Activated T-helper 1 cell treated with Interleukin-2 at 50 U/mL for 16 hours (primary cell): ENCODE measurements at places on chromosomes 11 and 22.

DNA sequence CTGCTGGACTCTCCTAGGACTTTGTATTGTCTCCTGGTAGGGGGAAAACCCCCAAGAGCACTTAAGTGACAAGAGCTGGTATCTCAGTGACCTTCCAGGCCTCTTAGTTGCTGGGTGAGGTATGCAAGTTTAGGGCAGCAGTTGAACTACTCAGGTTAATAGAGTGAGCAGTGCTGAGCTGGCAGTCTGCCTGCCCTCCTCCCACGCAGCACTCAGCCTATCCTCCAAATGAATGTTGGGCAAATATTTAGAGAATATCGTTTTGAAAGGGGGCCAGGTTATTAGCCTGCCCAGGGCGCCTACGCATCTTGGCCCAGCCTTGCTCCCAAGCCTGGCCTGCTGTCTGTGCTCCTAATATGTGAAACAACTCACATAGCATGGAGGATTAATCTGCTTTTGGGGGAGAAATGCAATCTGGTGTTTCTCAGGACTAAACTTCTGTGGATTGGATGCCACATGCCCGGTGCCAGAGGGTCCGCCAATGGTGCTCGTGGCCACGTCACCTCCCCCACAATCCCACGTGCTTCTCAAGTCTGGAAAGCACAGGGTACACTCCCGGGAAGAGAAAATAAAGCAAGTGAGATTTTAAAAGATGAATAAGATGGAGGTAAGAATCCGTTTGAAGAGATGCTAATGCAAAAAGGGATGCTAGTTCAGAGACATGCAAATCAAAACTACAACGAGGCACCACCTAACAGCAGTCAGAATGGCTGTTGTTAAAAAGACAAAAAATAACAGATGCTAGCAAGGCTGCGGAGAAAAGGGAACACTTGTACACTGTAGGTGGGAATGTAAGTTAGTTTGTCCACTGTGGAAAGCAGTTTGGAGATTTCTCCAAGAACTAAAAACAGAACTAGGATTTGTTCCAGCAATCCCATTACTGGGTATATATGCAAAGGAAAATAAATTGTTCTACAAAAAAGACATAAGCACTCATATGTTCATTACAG is 67.7 kb downstream of the SPON1 start:
- DNase-seq, result no peak

- peak; percentile 87 for DNase-seq
Observed at GRCh38 chr11:72814286-72815109, at the start of gene ATG16L2. ATG16L2 (plus strand) TSS chr11:72814411; CDS start chr11:72814446, 35 bp downstream.

GRCh38 chr11:61963282-61964057 is 4.0 kb downstream of the FTH1 start:
- DNase-seq, result no peak

DNA sequence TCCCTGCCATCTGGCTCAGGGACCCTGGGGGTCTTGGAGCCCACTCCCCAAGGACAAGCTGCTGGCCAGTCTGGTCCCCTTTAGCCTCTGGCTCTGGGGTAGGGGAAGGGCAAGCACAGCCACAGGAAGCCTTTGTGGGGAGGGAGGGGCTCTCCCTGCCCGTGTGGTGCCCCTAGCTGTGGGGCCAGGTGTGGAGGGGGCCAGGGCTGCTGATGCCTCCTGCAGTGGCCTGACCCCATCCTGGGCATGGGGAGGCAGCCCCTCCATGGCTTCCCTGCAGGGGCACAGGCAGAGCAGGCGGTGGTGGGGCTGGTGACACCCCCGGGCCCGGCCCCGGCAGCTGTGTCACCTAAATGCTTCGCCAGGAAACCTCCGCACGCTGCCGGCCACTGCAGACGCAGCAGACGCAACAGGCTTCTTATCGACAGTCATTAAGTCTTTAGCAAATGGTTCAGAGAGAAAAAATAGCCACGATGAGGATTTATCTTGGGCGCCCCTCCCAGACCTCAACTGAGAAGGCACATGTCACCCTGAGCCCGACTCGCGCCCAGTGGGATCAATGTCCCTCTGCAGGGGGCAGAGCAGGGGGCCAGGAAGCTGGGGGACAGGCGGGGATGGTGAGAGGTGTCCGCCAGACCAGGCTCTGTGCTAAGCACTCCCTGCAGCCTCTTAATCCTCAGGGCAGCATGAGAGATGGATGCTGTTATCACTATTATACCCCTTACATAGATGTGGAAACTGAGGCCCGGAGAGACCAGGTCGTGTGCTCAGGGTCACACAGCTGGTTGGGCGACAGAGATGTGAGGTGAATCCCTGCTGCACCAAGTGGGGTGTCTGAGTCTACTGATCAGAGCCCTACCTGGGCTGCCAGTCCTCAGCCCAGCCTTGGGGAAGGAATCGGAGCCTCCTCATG is 33.9 kb downstream of the FLRT1 start:
- no peak for DNase-seq

DNA sequence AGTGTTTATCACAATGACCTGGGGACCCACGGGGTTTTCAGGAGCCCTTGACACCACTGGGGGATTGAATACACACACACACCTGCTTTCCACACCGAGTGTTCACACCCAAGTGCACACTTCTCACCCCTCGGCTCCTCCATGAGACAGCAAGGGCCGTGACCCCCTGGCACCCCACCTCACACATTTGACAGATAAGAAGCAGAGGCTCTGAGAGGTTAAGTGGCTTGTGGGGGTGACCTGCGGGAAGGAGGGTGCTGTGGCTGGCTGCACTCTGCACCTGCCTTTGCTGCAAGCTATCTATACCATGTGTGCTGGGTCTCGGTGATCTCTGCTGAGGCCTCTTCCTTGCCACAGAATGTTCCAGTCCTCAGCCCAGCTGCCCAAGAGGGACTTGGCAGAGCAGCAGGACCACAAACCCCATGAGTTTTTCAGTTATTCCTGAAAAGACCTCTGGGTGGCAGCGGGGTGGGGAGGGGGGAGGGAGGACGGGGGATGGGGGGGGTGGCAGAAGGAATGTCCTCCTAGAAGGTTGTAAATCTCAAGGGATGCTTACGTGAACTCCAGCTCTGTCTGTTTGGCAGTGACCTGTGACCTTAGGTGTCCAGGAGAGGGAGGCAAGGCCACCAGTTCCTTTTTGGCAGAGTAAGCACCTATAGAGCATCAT is 47.9 kb upstream of the RFPL3 start:
- DNase-seq, result no peak

DNA sequence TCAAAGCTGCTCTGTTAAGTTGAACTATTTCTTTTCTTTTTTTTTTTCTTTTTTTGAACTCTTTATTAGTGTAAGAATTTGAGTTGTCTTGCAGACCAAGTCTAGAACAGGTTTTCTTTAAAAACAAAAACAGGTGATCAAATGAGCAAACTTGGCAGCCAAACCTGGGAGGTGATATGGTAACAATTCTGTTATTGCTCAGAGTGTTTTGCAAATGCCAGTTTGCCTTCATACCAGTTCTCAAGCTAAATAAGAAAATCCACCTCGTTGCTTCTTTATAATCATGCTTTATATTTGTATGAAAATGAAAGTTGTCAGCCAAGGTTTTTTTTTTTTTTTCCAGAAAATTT is 76.9 kb downstream of the DEPDC5 start:
- DNase-seq, result no peak

DNA sequence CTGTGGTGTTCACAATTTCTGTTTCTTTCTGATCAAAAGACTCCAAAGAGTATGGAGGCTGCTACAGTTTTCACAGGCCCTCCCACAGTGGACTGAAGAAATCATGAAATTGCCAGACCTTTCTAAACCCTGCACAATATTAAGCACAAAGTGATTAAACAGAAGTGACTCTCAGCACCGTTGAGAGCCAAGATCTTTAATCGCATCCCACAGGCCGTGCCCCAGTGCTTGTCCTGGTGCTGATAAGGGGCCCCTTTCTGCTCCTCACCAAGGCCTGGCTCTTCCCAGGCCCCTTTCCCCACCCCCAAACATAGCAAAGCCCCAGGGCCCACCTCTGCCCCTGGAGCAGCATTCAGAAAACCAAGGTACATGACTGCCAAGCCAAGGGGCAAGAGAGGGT is 57.4 kb upstream of the BMAL1 start:
- no peak for DNase-seq

- no peak for DNase-seq
Observed at GRCh38 chr11:109972939-109973338, 120.3 kb upstream of the ZC3H12C start.

- DNase-seq, result no peak
Observed at GRCh38 chr11:98561252-98561651, 459.5 kb upstream of the CNTN5 start.

DNA sequence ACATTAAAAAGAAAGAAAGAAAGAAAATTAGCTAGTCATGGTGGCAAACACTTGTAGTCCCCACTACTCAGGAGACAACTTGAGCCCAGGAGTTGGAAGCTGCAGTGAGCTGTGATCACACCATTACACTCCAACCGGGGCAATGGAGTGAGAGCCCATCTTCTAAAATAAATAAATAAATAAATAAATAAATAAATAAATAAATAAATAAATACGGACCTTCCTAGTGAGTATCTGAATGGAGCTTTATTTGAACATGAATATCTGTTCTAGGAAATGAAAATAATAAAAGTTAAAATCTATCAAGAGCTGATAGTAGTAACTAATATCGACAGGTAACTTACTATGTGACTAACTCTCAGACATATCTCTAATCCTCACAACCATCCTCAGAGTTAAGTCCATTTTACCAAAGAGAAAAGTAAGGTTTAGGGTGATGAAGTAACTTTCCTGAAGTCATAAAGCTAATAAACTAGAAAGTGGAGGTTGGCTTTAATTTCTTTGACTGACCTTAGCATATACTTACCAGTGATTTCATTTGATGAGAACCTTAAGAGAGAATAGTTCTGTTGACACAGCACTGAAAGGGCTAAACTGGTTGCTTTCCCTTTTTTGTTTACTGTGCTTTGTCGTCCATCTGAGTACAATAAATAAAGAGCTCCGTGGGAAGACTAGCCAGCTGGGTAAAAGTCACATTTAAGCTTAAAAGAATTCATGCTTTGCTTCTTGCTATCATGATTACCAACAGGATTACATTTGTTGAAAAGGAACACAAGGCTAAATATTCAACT is 22.4 kb downstream of the ENTHD1 start:
- no peak for DNase-seq

GRCh38 chr11:13127161-13127560 is 118.0 kb downstream of the RASSF10 start:
- no peak for DNase-seq

- no peak for DNase-seq
Observed at GRCh38 chr11:128450882-128451651, 136.3 kb downstream of the ETS1 start.

- DNase-seq, result no peak
Observed at GRCh38 chr22:28105413-28105812, 186.4 kb upstream of the PITPNB start.

GRCh38 chr11:105401269-105401809 is 208.5 kb upstream of the GRIA4 start:
- DNase-seq, result no peak

GRCh38 chr11:27427183-27427980 is 45.2 kb downstream of the LGR4 start:
- no peak for DNase-seq

GRCh38 chr22:46090036-46090591 is 60.2 kb upstream of the PPARA start:
- DNase-seq, result no peak

DNA sequence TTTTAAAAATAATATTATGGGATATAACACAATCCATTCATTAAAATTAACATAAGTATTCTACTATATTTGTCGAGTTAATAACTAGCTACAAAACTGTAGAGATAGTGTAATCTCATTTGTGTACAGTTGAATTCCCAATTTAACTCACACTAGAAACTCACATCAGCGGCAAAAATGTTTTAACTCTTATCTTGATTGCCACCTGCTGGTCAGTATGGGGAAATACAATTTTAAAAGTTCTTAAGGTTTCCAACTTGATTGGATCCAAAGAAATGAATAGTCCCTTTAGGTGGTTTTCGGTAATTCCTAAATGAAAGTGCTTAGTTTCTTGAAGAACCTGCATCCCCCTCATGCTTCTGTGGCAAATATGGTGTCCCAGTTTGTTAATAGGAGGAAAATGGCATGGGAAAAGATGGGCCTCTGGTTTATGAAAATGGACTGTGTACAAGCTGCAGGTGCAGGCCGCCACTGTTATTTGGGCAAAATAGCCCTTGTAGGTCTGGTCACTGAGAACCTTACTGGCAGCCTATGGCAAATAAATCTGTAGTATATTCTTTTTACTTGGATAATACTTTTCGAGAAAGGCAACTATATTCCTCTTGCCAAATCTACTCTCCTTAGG is 33.7 kb upstream of the SLC17A6 start:
- no peak for DNase-seq

DNA sequence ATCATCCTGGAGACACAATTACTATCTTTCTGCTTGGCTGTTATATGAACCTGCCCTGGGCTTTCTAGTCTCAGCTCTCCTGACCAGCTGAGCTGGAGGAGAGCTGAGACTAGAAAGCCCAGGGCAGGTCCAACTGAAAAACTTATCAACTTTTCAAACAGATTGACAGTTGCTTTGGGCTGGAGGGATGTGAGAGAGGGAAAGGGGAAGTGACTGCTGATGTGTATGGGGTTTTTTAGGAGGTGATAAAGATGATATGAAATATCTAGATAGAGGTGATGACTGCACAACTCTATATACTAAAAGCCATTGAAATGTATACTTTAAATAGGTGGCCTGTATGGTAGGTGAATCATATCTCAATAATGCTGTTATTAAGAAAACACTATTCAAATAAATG is 60.2 kb upstream of the CHRM4 start:
- DNase-seq, result no peak

- DNase-seq, result no peak
Observed at GRCh38 chr11:15819679-15820286, 536.6 kb downstream of the SOX6 start.

DNA sequence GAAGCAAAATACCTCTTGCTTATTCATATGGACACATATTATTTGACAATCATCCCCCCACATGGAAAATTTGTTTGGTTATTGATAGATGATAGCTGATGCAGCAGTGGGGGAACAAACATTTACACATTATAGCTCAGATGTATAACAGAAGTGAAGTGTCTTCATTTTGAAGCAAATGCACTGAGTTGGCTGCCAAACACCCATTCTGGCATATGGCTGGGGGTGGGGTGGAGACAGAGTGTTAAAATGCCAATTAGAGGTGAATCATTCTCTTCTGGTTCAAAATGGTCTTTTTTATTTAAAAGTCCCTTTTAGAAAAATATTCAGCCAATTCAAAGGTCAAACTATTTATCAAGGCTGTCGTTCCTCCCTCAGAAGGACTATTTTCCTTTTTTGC is 157.3 kb upstream of the TRPC6 start:
- no peak for DNase-seq
